ENCODE measurements at places on chromosomes 7 and 10.

GRCh38 chr10:49168831-49169500 lies 19.2 kb downstream of the TMEM273 start:
- DNase-seq = no peak

GRCh38 chr10:34587002-34587679 lies 228.0 kb downstream of the PARD3 start:
- DNase-seq = no peak

GRCh38 chr7:49789736-49790135 lies 16.3 kb downstream of the VWC2 start:
- no peak for DNase-seq

- no peak for DNase-seq
Measured at GRCh38 chr10:71478173-71478572, 81.5 kb downstream of the CDH23 start.

GRCh38 chr7:141280100-141280499 lies 206.2 kb downstream of the TMEM178B start:
- DNase-seq = no peak

GRCh38 chr7:105962353-105962752 lies 711 bp upstream of the CDHR3 start:
- no peak for DNase-seq

- no peak for DNase-seq
Measured at GRCh38 chr10:67668448-67668847, 27.5 kb downstream of the CTNNA3 start.

- DNase-seq = no peak
Measured at GRCh38 chr7:97601931-97602457, 129.9 kb upstream of the TAC1 start.

- DNase-seq = no peak
Measured at GRCh38 chr7:39375047-39375873, 190.9 kb upstream of the YAE1 start.
